ENCODE measurements at places on chromosomes 4 and X. TPM values are rescaled to one million over a fixed set of nuclear protein-coding genes. Genes with fewer than 3 reads are reported as not detected.
A peak's percentile ranks its signal among the peaks of the same experiment; 100 is the strongest.

- DNase-seq = no peak
These were observed 44.1 kb upstream of the SOX3 start for GRCh38 chrX:140548985-140549384.

DNA sequence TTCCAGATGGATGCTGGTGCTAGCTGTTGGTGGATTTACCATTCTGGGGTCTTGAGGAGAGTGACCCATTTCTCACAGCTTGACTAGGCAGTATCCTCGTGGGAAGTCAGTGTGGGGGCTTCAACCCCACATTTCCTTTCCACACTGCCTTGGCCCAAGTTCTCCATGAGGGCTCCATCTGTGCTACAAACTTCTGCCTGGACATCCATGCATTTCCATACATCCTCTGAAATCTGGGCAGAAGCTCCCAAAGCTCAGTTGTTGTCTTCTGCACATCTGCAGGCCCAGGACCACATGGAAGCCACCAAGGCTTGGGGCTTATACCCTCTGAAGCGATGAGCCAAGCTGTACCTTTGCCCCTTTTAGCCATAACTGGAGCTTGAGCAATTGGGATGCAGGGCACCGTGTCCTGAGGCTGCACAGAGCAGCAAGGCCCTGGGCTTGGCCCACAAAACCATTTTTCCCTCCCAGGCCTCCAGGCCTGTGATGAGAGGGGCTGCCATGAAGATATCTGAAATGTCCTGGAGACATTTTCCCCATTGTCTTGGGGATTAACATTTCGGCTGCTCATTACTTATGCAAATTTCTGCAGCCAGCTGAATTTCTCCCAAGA lies 248.7 kb upstream of the ANKRD50 start:
- DNase-seq = no peak

GRCh38 chr4:16713271-16713670 lies 185.2 kb downstream of the LDB2 start:
- no peak for DNase-seq

DNA sequence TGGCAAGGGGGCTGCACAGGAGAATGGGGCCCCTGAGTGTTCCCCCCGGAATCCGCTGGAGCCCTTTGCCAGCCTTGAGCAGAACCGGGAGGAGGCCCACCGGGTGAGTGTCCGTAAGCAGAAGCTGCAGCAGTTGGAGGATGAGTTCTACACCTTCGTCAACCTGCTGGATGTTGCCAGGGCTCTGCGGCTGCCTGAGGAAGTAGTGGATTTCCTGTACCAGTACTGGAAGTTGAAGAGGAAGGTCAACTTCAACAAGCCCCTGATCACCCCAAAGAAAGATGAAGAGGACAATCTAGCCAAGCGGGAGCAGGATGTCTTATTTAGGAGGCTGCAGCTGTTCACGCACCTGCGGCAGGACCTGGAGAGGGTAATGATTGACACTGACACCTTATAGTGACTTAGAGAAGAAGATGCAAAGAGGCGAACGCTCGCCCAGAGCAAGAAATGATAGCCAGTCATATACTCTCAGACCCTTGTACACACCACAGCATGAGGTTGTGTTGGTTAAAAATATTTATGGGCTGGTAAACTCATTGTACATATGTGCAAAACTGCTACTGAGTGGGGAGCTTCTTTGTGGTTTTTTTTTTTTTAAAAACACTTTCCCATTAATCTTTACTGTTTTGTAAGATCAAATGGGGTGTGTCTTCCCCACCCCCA lies 52.5 kb downstream of the JADE1 start:
- no peak for DNase-seq

- no peak for DNase-seq
These were observed 8.6 kb upstream of the TSPAN7 start for GRCh38 chrX:38552721-38553120.

- no peak for DNase-seq
These were observed 16.8 kb upstream of the NAT8L start for GRCh38 chr4:2042204-2042946.

- DNase-seq = no peak
These were observed 264.3 kb downstream of the RAPGEF2 start for GRCh38 chr4:159366966-159367780.

DNA sequence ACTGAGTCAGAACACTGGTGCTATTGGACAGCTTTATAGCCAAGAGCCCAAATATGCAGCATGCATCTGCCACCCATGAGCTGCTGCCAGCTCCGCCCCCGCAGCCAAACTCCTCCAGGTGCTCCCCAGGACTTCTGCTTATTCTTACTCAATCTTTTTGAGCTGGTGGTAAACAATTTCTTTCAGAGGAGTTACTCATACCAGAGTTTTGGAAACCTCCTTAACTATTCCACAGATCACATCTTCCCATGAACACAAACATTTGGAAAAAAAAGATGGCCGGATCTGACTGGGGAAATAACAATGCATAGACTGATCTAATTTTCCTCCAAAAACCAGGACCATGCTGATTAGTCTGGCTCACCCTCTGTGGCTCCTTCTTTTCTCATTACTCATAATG lies 399.9 kb downstream of the GPM6A start:
- peak; percentile 20 for DNase-seq

GRCh38 chr4:8867624-8868320 lies 3.9 kb downstream of the HMX1 start:
- DNase-seq = no peak

Gene RGN
- 0.82 TPM for polyA plus RNA-seq

Gene MAGEA1
- not detected for polyA plus RNA-seq

Gene PAGE2B
- not detected for polyA plus RNA-seq

Gene PARM1
- polyA plus RNA-seq = 0.02 TPM

DNA sequence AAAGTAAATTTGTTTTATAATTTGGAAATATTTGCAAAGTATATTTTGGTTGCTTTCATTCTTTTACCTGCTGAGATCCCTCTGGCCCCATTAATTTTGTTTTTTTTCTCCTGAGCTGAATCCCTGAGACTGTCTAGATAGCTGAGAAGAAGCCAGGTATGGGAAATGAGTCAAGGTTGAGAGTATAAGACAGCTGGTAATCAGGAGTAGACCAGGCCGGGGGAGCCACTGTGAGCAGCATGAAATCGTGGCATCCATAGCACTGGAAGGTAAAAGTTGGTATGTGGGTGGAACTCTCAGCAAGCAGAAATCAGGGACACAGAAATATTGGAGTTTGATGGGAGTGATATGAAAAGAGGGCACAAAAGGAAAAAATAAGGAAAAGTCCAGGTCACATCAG lies 164.5 kb downstream of the FHIP1A start:
- DNase-seq = no peak

- no peak for DNase-seq
These were observed 119.4 kb downstream of the AKAP4 start for GRCh38 chrX:50081282-50081889.

DNA sequence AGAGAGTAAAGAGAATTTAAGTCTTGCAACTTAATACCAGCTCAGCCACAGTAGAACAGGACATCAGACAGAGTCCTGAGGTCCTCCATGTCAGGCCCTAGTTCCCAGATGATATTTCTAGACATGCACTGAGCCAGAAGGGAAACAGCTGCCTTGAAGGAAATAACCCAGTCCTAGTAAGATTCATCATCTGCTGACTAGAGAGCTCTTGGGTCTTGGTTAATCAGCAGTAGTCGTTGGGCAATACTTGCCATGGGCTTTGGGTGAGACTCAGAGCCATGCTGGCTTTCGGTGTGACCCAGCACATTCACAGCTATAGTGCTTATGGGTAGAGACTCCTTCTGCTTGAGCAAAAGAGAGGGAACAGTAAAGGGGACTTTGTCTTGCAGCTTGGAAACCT lies 379.1 kb downstream of the AR start:
- no peak for DNase-seq

DNA sequence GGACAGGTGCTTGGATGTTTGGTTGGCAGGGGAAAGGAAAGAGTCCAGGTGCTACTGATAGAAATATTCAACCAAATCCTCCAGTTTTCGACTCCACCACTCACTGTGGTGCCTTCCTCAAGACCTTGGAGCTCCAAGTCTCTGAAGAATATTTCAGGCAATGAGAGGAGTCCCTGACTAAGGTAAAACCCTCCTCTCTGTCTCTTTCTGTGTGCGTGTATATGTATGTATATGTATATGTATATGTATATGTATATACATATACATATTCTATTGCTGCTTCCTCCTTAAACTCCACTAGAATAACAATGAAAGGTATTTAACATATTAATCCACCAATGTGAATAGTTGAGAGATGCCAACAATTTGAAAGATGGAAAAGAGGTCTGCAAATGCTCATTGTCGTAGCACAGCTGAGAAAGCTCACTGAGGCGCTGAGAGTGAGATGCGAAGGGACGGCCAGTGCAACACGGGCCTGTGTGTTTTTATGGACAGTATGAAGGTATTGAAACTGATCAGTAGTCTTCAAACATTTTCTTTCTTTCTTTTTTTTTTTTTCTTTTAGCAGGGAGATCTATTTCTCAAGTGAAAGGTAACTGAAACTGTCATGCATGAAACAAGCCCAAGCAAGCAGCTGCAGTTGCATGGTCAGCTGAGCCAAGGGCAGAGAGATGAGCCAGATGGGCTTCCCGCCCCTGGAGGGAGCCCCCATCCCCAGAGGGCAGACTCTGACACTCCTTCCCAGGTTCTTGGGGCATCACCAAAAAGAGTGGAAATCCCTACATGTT lies 41.1 kb upstream of the HS3ST1 start:
- no peak for DNase-seq

- DNase-seq = no peak
These were observed 443.3 kb upstream of the FAT1 start for GRCh38 chr4:187166886-187167512.

DNA sequence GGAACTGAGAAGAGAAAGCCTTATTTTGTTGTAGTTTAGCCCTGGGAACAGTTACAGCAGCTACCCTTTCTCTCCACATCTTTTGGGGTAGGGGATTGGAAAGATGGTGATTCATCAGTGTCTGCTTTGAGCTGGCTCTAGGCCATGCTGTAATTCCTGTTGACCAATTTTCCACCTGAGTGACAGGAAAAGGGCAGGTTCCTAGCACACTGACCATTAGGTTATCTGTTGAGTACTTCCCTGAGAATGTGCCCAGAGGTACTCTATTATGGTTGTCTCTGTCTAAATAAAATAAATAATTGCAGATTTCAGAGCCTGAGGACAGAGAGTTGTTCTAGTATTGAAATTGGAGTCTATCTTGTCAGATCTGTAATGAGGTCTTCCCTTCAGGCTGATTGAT lies 109.0 kb downstream of the ENOX2 start:
- no peak for DNase-seq

Gene GAGE13
- not detected for polyA plus RNA-seq

Gene DIPK2B
- not detected for polyA plus RNA-seq

Measured in BJ (cell line).